Left cardiac atrium (tissue), 4 donors: ENCODE measurements at places on chromosomes 2 and 18.

GRCh38 chr2:96153991-96154431, 8.8 kb upstream of the DUSP2 start:
- DNase-seq, result no peak

- no peak for DNase-seq
Observed at GRCh38 chr2:217988840-217989204, 14.0 kb downstream of the TNS1 start.

- DNase-seq, result no peak
Observed at GRCh38 chr18:63787673-63788072, 12.5 kb downstream of the SERPINB7 start.

- no peak for DNase-seq
Observed at GRCh38 chr18:27430595-27430994, 245.5 kb upstream of the CHST9 start.

- no peak for DNase-seq
Observed at GRCh38 chr2:86695053-86695691, 24.9 kb upstream of the RMND5A start.

DNA sequence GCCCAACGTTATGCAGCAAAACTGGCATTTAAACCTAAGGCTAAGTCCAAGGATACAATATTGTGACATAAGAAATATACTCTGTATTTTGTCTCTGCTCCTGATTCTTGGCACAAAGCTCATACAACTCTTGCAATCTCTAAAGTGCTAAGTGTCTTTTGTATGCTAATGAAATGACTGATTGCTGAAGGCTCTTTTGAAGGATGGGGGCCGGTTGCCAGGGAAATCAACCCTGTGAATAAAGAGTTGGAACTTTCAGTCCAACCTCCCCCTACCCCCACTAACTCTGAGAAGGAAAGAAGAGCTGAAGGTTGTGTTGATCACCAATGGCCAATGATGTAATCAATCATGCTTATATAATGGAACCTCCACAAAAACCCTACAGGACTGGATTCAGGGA, 40.3 kb downstream of the SESTD1 start:
- DNase-seq, result no peak

- no peak for DNase-seq
Observed at GRCh38 chr2:15991231-15991630, 50.9 kb downstream of the MYCN start.

DNA sequence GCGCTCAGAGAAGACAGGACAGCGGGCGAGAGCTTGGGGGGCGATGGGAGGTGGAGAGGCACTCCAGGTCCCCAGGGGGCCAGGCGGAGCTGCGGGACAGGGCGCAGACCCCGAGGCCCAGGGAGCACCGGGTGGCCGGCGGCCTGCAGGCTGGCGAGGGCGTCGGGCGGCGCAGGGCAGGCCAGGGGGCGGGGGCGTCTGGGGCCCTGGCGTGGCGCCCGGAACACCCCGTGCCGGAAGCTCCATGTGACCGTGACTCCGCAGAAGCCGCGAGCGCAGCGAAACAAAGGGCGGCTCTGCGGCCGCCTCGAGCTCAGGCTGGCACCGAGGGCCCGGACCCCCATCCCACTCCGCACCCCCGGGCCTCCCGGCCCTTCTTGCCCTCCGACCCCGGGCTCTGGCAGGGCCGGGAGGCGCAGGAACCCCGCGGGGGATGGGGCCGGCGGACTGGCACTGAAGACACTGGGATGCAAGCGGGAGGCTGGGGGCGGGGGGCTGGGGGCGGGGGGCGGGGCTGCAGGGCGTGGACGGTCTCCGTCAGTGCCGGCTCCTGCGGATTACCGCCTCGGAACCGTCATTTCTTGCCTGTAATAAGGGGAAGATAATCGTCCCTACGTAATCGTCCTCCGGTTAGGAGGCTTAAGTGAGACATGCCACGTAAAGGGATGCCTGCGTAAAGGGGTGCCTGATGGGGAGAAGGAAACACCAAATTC, 19.1 kb downstream of the SH2D6 start:
- DNase-seq, result peak; percentile 92

DNA sequence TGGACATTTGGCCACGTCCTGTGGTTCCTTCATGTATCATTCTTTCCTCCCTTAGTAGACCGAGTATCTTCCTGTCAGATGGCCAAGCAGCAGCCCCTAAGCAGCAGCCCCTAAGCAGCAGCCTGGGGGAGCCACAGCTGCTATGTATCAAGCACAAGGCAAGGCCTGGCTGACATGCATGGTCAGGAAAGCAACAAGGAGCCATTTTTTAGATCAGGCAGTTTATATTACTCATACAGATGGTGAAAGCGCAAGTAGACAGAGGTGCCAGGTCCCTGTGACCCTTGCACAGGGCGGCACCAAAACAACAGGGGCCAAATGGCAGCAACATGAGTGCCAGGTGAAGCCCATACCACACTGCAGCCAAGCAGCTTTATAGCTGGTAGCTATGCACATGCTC, 22.1 kb downstream of the CHCHD5 start:
- DNase-seq, result no peak

DNA sequence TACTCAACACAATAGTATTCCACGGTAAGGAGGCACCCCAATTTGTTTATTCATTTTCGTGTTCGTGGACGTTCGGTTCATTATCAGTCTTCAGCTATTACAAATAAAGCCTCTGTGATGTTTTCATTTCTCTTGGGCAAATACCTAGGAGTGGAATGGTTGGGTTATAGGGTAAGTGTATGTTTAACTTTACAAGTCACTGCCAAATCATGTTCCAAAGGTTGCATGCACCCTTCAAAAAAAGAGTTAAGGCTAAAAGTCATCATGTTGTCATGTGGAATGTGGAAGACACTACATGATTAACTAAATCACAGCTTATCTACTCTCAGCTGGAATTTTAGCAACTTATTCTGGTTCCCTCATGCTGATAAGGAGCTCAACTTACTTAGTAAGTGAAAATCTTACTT, 15.8 kb downstream of the INO80C start:
- no peak for DNase-seq

GRCh38 chr2:27448381-27448780, 6.2 kb downstream of the KRTCAP3 start:
- DNase-seq, result no peak

- DNase-seq, result no peak
Observed at GRCh38 chr2:112880091-112880531, 30.9 kb upstream of the IL37 start.

DNA sequence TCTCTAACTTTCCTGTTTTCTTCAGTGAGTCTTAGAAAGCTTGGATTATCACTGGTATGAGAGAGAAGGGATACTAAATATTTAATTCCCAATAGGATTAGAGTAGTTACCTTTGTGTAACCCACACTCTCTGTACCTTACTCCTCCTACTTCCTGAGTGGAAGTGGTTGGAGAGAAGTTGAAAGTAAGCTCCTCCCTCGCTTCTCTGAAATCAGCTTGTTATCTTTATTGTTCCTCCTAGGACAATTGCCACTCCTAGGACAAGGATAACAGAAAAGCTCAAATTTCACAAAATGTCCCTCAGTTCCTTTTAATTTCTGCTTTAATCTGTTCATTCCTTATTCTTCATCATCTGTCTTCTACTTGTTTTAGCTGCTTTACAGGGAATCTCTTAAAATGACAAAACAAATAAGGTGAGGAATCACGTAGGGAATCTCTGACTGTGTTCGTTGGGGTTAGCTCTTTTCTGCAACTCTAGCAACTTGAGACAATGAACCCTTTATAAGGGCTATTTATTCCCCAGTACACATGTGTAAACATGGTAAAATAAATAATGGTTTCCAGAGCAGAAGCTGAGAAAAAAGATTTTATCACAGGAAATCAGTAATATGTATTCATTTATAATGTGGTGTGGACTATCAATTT, 8.6 kb downstream of the ITPRID2 start:
- no peak for DNase-seq

DNA sequence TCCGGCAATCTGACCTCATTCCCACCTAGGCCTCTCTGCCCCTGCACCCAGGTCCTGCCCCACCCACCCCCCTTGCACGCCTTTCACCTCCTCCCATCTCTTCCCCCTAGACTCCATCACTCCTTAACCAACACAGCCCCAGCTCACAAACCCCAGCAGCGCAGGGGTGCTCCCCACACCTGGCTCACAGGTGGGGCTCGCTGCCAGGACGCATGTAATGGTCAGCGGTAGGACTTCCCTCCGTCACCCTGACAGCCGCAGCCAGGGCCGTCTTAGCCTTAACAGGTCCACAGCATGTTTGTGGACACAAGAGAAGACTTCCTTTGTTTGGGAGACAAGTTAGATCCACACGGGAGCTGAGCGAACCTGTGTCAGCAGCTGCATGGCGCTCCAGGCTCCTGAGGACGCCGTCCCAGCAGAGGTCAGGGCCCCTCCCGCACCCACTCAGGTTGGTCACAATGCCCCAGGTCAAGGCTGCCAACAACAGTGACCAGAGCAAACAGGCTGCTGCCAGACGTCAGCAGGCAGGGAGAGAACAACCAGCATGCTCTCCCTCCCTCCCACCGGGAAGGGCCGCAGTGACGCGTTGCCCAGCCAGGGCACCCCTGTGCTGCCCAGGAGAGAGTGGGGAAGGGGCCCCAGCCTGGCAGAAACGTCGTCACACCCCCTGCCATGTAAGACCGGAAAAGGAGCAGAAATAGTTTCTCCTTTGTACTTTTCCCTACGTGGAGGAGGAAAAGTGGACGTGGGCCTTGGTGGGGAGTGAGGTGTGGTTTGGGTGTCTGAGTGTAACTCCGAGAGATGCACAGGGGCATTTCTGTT, 68.0 kb downstream of the PXDN start:
- DNase-seq, result no peak

DNA sequence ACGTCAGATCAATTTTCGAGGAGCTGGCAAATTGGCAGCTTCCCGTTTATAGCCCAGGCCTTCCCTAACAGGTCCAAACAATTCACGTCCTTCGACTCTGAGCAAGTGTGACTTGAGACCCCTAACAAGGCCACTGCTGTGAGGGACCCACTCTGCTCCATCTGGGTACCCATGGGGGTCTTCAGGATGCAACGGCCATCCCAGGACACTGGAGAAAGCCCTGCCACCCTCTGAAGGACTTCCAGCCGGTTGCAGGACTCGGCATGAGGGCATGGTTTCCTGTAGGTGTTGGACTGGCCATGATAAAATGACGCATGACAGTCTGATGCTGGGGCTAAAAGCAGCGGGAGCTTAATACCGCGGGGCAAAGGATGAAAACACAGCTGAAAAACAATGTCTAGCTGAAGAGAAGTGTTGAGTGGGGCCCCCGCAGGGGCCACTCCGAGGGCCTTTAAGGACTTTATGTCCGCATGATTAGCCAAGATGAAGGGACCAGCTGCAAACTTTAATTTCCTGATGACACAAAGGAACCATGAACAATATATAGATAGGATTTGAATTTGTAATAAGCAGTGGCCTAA, 113.3 kb upstream of the ZNF521 start:
- DNase-seq, result no peak

DNA sequence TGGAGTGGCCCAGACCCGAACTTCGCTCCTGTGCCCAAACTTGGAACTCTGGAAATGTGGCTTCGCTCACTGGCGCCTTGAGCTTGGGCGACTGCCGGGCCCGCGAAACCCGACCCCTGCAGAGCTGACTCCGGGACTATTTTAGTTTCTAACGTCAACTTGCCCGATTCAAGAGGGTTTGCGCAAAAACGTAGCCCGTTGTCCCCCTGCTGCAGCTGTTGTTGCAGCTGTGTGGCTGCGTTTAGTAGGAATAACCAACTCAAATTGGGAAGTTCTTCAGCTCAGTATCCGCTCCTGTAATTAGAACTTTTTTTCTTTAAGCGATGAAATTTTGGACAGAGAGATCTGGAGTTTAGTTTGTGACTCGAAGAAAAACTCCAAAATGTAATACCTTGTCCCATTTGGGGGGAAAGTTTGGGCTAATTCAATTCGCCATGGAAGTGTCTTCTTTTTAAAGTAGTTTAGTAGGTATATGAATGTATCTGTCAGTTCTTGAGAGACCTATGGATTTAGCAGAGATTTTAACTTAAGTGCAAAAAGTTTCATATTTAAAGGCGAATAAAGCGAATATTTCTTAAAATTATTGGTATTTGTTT, 559 bp downstream of the MYL12A start:
- no peak for DNase-seq

DNA sequence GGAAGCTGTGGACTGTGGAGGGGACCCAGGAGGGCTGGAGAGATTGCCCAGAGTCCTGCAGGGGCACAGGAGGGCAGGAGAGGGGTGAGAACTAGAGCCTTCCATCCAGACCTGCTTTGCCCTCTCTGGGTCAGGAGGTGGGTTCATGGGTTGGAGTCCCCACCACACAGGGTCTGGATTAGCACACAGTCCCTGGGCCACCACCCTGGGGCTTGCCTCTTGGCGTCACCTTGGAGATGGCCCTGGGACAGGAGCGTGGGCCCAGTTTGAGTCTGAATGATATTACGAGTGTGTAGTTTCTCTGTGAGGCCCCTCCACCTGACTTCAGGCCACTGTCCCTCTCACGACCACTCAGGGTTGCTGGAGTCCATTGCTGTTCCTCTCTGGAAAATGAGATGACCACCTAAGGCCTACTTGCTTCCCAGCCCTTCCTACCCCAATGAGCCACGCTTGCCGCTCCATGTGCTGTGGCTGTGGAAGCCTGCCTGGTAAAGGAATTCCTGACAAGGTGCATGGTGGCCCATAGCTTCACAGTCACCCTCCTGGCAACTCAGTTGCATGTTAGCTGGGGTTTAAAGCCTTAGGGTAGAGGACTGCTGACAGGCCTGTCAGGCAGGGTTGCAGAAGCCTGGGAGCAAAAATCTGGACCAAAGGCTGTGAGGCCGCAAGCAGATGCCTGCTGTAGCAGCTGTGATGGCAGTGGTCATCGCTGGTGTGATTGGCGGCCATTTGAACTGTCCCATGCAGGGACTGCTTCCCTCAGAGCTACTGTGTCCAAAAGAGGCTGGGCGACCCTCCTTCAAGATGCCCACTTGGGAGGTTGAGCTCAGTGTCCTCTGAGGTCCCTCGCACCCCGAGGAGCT, 14.2 kb downstream of the ATOH8 start:
- no peak for DNase-seq

GRCh38 chr2:65256054-65256453, 28.4 kb downstream of the ACTR2 start:
- no peak for DNase-seq

DNA sequence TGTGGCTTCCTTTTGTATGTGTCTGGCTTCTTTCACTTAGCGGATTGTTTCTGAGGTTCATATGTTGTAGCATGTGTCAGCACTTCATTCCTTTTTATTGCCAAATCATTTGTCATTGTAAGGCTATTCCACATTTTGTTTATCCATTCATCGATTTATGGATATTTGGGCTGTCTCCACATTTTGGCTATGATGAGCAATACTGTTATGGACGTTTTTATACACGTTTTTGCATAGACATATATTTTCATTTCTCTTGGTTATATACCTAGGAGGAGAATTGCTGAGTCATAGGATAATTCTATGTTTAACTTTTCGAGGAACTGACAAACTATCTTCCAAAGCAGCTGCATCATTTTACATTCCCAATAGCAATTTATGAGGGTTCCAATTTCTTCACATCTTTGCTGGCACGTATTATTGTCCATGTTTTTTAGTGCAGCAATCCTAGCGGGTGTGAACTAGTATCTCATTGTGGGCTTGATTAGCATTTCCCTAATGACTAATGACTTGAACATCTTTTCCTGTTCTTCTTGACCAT, 48.1 kb upstream of the TBC1D8 start:
- DNase-seq, result no peak

DNA sequence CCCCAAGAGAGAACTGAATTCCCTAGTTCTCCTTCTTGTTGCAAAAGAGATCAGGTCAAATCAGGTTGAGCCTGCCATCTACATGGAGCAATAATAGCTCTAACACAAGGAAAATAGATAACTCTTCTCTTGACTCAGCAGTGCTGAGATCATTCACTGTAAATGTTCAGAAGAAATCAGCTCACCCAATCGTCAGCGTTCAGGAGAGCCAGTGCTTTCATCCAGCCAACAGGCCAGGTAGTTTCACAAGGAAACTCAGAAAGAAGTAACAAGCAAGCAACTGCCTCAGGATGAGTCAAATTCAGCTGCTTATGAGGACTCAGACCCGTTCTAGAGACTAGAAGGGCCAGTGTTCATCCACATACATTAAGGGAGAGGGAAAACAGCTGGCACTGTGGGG, 5.9 kb downstream of the LMAN2L start:
- DNase-seq, result no peak
